ENCODE measurements at places on chromosomes 4 and X.
A peak's percentile ranks its signal among the peaks of the same experiment; 100 is the strongest.

DNA sequence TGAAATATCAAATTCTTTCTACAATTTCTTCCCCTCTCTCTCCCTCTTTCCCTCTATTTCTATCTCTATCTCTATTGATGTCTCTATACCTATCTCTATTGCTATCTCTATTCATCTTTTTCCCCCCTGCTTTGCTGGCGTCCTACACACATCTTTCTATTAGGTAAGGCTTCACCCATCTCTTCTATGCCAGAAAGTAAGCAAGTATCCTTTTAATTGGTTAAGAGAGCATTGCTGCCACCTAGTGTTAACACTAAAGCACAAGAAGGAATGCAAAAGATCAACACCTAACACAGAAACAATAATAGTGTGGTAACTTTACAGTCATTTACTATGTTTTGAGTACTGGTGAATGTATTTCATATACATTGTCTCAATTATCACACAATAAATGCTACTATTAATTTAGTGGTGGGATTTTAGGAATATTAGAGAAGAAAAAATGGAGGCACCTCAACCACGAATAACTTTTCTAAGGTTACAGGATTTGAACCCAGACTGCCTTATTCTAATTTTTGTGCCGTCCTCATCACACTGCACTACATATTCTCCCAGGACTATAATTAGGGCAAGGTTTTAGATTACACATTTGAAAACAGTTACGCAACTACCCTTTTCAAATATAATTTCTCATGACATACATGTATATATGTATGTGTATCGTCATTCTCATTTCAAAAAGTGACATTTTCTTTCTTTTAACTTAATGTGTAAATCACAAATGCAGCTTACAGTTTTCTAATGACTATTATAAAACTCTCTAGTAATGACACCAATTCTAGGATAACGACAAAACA is 3.7 kb upstream of the C4orf36 start:
- peak; percentile 45 for DNase-seq

- DNase-seq: no peak
Measured at GRCh38 chr4:147769386-147769785, 37.5 kb downstream of the ARHGAP10 start.

DNA sequence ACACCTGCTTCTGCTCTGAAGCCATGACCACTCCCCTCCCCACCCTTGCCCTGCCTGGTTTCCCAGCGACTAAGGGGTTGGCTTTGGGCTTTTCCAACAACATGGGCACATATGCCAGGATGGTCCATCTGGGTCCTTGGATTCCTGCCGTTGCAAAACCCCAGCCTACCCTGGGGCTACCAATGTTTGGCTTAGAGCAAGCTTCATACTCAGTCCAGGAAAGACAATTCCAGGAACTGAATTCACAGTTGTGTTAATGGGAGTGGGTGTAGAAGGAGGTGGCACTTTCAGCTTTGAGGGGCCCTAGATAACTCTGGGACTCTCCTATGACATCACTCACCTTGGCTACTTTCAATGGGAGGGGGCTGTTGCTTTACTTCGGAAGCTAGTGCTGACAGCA is 9.0 kb downstream of the FGFBP1 start:
- DNase-seq: no peak

DNA sequence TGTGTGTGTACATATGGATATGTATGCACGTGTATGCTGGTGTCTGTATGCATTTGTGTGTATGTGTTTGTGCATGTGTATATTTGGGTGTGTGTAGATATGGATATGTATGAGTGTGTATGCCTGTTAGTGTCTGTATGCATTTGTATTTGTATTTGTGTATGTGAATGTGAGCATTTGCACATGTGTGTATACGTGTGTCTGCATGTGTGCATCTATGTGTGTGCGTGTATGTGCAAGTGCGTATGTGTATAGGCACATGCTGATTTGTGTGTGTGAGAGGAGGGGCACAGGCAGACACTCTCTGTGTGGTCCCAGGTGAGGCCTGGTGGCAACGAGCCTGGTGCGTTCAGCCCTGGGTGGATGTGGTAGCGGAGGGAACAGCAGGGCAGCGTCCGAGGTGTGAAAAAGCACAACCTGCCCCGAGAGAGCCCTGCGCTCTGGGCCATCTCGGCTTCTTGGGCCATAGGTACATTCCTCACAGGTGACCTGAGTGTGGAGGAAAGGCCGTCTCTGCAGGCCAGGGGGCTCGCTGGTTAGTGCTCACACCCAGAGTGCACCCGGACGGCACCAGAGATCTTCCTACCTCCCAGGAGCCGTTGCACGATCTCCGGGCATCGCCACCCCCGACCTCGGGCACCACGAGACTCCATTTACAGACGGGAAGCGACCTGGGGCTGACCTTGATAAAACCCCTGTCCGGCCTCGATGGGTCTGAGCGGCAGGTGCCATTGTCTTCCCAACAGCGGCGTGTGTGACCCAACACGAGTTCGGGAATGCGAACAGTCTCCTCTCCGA is 45.0 kb downstream of the ASMT start:
- DNase-seq: no peak

GRCh38 chr4:109218288-109218687 is 84.2 kb downstream of the COL25A1 start:
- no peak for DNase-seq

DNA sequence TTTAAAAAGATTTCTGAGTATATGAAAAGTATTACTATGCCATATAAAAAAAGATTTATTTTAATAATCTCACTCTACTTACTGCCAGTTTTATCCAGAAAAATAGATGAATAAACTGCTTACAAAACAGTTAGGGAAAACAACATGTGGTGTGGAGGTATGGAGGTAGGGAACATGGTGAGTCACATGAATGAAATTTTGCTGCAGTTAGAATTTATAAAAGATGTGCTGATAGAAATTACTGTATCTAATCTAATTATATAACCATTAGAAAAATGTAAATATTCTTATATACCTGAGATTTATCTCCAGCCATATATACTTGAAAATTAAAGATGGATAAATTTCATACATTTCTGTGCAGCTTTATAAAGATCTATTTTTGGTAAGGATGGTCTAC is 184.0 kb upstream of the ANK2 start:
- no peak for DNase-seq

- no peak for DNase-seq
Measured at GRCh38 chrX:119407681-119408080, 8.5 kb downstream of the SLC25A43 start.

- DNase-seq: no peak
Measured at GRCh38 chr4:41009411-41009810, 204.9 kb downstream of the APBB2 start.

- DNase-seq: no peak
Measured at GRCh38 chrX:153408221-153408721, 3.0 kb upstream of the ZFP92 start.

- DNase-seq: no peak
Measured at GRCh38 chrX:23383411-23383810, 48.8 kb downstream of the PTCHD1 start.

GRCh38 chr4:92528541-92528940 is 224.8 kb downstream of the GRID2 start:
- DNase-seq: no peak

DNA sequence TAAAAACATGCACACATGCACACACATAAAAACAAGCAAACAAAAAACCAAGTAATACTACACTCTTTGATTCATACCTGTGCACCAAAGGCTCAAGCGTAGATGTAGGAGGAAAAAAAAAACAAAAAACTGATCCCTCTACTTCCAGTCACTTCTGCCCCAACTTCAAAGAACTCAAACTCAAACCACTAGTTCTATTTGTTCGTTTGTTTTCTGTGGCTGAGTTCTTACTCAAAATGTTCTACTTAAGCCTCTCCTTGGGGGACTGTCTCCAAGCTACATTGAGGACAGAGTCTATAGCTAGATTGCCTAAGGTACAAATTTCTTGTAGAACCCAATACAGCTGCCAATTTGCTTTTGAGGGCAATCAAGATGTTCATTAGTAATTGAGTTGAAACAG is 171.0 kb upstream of the ATOH1 start:
- DNase-seq: no peak

- DNase-seq: no peak
Measured at GRCh38 chrX:25039036-25039435, 23.3 kb upstream of the ARX start.

- DNase-seq: no peak
Measured at GRCh38 chr4:189809839-189810238, 130.8 kb upstream of the FRG1 start.

GRCh38 chrX:29491659-29492058 is 723.7 kb upstream of the MAGEB2 start:
- DNase-seq: no peak

- DNase-seq: no peak
Measured at GRCh38 chr4:94516999-94517398, 65.3 kb downstream of the PDLIM5 start.

- no peak for DNase-seq
Measured at GRCh38 chrX:42128020-42128419, 204.7 kb upstream of the CASK start.

- no peak for DNase-seq
Measured at GRCh38 chr4:152920768-152921167, 15.4 kb upstream of the FHDC1 start.

- peak; percentile 14 for DNase-seq
Measured at GRCh38 chr4:112348488-112349158, 51.5 kb downstream of the ALPK1 start.

- DNase-seq: peak; percentile 17
Measured at GRCh38 chr4:151004222-151004621, 10.9 kb downstream of the LRBA start.

DNA sequence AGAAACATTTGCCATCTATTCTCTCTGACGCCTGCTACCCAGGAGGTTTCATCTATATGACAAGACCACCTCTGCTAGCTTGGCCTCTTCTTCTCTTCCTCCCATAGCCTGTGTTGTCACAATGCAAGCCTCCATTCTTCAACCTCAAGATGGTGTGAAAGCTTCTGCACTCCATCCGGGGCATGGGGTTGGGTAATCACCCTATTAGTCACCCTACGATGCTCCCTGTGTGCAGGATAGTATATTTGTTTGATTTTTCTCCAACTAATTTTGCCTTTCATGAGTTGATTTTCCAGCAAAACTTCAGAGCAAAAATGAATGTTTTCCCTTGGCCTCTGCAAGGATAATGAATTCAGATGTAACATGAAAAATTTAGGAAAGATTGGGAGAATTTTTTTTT is 128.0 kb upstream of the STS start:
- no peak for DNase-seq

DNA sequence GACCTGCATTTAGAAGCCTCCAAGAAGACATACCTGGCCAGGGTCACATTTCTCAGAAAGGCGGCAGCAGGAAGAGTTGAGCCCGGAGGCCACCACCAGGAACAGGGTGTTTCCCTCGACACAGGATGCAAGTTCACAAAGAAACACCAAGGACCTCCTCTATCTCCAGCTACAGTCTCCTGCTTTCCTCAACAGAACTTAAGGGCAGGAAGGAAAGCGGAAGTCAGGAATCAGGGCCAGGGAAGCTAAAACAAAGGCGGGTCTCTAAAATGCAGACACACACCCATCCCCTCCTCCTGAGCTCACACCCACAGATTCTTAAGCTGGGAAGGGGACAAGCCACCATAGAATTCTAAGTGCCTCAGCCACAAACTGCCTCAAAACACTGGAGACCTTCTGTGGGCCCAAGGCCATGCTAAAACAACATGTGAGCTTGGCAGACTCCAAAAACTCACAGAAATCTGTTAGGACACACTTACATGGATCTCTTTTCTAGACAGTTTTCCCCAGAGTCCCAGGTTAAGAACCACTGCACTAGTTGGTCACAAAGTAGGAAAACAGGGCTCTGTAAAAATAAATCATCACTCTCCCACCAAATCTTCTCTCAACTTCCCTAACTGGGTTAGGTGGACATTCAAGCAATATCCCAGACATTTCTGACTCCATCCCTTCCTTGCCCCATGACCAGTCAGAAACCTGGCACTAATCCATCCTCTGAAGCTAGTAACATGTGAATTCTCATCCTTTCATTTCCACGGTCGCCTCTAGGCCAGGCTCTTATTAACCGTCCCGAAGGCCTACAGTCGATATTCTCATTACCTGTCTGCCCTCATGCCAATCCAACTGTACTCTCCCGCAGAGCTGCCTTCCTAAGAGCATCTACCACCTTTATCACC is 163.2 kb downstream of the APBB2 start:
- no peak for DNase-seq

- DNase-seq: peak; percentile 74
Measured at GRCh38 chr4:183471946-183472708, 27.7 kb downstream of the CDKN2AIP start.

DNA sequence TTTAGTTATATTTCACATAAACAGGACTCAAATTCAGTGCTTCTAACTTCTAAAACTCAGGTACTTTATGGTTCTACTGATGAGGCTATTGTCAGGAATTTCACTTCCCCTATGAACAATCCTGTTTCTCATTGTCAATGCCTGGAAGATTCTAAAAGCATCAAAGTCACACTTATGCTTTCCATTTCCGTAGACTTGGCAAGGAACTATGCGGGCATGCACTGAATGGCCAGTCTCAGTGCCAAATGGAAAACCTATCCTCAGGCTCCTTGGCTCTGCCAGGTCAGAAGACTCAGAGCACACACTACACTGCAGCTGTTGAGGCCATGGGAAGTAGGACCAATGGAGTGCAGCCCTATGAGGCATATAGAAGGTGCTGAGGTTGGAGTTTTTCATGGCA is 97.0 kb upstream of the PTPN13 start:
- no peak for DNase-seq

- no peak for DNase-seq
Measured at GRCh38 chr4:26150948-26151347, 169.9 kb upstream of the RBPJ start.

DNA sequence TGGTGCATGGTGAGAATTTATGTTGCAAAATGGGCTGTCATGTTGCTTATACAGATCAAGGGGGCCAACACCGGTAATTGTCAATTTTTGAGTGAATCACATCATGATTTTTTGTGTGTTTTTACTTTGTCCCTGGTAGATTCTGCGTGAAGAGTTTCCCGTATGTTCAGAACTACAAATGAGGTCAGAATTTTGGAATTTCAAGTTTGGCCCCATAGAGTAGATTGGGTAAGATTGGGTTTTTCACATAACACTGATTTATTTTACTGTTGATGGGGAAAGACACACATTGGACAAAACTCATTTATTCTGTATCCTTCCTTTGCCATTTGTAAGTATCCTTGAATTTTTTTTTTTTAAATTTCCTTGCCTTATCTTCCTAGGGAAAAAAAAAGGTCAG is 158.5 kb upstream of the MXRA5 start:
- no peak for DNase-seq

DNA sequence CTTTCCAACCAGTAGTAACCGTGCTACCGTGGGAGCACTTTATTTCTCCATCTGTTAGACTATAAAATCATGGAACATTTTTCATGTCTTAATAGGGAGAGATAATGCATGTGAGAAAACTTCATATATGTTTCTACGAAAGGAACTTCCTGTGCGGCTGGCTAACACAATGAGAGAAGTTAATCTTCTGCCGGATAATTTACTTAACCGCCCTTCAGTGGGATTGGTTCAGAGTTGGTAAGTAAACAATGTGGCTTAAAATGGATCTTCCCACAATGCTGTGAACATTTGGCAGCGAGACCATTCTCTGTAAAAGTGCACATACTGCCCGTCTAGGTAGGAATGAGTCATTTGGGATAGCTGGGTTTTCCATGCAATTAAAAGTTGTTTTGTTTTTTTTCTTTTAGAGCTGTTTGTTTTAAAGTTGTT is 29.6 kb downstream of the PDK3 start:
- DNase-seq: peak; percentile 29

Measured in HTR-8/SVneo (cell line).